Activated CD4-positive, alpha-beta T cell treated with anti-CD3 and anti-CD28 coated beads, Interleukin-10, Interleukin-2, amounts not matched to agents 100 ng/mL and 50 ng/mL, durations not matched to agents 16 hours and 8 hours (primary cell): ENCODE measurements at places on chromosomes 7 and 10.

DNA sequence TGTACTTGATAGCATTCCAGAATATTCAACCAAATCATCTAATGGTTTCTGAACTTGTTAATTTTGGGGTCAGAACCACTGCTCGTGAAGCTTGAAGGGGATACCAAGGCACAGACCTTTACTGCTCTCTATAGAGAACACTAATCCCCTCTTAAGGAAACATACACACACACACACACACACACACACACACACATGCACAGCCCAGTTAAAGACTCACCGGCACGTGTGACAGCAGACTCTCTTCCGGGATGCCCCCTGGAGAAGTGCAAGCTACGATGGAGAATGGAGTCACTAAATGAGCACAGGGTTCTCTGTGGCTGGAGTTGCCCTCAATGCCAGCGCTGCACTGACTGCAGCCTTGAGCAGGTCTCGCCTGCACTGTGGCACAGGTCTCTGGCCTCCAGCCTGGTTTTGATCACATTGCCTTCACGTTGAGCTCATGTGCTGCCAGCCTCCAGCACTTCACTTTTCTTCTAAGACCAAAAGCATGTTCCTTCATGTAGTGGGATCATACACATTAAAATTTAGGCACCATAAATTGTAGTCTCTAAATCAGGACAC is 300.8 kb downstream of the POM121L12 start:
- DNase-seq: no peak

- DNase-seq: peak; percentile 90
Observed at GRCh38 chr10:80196270-80196949, 8.9 kb downstream of the ANXA11 start.

- peak; percentile 49 for DNase-seq
Observed at GRCh38 chr7:100865938-100866728, 1.1 kb upstream of the TRIP6 start.

DNA sequence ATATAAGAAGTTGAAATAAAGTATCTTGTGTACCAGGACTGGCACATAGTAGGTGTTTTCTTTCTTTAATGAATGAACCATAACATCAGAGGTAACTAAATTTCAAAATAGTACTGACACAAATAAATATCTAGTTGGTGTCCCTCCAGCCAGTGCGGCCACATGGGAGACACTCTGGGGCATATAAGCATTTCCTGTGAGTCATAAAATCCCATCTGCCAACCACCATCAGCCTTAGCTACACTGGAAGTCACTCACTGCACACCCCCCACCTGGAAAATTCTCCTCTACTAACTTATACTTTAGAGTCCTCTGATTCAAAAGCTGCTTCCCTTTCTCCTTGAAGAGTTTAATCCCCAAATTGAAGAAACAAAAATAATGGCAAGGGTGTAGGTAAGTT is 32.5 kb downstream of the DYDC1 start:
- DNase-seq: peak; percentile 6

GRCh38 chr10:102233997-102234396 is 7.3 kb downstream of the PITX3 start:
- no peak for DNase-seq

GRCh38 chr10:38054361-38054797 is 39.8 kb upstream of the ZNF37A start:
- DNase-seq: no peak

- DNase-seq: no peak
Observed at GRCh38 chr10:5502571-5503476, 3.5 kb upstream of the CALML5 start.

GRCh38 chr10:88121361-88121760 is 257.9 kb downstream of the PTEN start:
- no peak for DNase-seq

DNA sequence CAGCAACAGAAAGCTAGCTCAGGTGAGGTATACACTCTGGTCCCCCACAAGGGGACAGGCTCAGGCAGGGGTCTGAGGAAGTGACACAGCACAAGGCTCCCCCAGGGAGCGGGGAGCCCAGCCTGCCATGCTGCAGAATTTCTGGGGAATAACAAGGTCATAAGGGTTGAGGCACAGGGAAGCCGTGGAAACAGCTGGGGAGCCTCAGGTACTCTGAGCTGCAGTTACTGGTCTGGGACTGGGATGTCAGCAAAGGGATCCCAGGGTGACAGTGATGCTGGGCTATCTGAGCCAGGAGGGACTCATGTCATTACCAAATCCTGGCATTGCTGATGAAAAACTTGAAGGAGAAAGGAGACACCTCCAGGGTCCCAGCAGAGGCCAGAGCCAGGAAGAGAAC is 64.4 kb upstream of the NANOS1 start:
- no peak for DNase-seq

GRCh38 chr7:199483-200249 is 7.3 kb downstream of the FAM20C start:
- DNase-seq: no peak

GRCh38 chr10:113025487-113025886 is 75.4 kb downstream of the TCF7L2 start:
- DNase-seq: no peak

DNA sequence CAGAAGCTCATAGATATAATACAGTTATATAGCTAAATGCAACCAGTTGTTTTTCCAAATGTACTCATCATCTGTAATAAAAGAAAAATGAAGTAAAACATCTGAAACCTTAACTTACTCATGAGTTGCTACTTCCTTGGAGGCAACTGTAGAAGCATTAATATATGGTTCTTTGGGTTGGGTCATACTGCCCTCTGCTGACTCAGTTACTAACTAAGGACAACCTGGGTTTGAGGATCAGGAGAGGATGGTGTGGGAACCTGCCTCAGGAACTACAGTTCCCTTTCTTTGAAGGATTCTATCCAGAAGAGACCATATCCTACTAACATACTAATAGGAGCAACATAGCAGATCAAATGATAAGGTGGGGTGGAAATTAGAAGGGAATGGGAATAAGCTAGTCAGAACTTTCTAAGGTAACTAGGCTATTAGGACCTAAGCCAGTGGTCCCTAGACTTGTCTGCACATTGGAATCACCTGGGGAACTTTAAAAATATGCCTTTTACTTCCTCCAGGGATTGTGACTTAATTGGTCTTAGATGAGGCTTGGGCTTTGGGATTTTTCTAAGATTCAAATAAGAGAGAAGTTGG is 20.7 kb downstream of the COX15 start:
- DNase-seq: peak; percentile 61

DNA sequence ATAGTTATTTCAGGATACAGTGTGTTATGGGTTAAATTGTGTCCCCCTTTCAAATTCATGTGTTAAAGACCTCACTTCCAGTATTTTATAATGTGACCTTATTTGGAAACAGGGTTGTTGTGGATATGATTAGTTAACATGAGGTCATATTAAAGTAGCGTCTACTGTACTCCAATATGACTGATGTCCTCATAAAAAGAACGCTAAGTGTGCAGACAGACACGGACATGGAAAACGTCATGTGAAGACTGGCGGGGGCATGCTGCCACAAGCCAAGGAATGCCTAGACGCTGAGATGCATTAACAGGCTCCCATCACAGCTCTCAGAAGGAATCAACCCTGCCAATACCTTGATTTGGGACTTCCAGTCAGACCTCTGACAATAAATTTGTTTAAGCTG is 1.5 kb upstream of the WDR37 start:
- no peak for DNase-seq

- DNase-seq: no peak
Observed at GRCh38 chr10:5106553-5106952, 12.3 kb downstream of the AKR1C3 start.

GRCh38 chr10:118874171-118874570 is 119.4 kb upstream of the CACUL1 start:
- no peak for DNase-seq

DNA sequence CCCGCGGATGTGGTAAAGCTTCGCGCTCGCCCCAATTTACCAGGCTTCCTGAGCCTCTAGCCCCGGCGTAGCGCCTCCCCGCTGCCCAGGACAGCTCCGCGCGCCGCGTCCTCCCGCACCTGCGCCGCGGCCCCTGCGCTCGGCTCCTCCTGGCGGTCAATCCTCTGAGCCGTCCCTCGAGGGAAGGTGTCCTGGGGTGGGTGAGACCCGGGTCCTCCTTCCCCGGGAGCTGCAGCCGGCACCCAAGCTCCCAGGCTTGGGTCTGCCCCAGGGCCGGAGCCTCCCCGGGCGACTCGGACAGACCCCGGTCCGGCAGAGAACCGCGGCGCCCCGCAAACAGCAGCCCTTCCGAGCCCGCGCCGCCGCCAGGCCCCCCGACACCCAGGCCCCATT is 512 bp downstream of the OSBPL3 start:
- DNase-seq: peak; percentile 87
